ENCODE measurements at places on chromosomes 2 and 18.

GRCh38 chr2:226426292-226426736 is 373.3 kb downstream of the IRS1 start:
- peak; percentile 100 for DNase-seq

- DNase-seq: no peak
These were observed 128.5 kb downstream of the KCNE4 start for GRCh38 chr2:223180463-223180862.

GRCh38 chr2:118761771-118762170 is 85.7 kb downstream of the EN1 start:
- no peak for DNase-seq

DNA sequence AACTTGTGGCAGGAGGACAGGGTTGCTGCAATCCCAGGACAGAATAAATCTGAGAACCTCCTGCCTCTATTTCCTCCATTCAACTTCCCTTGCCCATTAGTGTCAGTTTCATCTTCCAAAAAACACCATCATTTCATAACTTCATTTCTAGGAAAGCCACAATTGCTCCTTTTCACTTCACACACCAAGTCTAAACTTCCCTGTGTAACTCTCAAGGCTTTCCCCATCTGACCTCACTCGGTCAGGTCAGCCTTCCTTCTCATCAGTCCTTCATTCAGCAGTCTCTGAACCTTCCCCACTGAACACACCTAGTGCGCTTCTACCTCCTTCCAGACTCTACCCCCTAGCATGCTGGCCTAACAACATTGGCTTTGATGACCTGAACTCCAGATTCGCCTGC is 35.8 kb downstream of the TCF7L1 start:
- no peak for DNase-seq

GRCh38 chr18:56738184-56738583 is 87.0 kb downstream of the WDR7 start:
- no peak for DNase-seq

DNA sequence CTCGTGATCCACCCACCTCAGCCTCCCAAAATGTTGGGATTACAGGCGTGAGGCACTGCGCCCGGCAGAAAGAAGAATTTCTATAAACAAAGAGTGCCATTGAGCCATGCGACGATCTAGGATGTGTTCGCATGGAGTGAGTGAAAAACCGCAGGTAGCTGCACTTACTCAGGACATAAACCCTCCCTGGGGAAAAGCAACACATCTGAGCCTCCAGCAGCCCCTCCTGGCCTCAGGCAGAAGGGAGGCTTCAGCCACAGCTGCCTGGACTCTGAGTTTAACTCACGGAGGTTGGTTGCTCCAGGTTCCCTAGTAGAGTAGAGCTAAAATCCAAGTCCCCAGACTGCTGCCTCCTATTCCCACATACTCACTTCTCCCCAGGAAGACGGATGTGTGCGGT is 11.3 kb upstream of the STK25 start:
- DNase-seq: no peak

DNA sequence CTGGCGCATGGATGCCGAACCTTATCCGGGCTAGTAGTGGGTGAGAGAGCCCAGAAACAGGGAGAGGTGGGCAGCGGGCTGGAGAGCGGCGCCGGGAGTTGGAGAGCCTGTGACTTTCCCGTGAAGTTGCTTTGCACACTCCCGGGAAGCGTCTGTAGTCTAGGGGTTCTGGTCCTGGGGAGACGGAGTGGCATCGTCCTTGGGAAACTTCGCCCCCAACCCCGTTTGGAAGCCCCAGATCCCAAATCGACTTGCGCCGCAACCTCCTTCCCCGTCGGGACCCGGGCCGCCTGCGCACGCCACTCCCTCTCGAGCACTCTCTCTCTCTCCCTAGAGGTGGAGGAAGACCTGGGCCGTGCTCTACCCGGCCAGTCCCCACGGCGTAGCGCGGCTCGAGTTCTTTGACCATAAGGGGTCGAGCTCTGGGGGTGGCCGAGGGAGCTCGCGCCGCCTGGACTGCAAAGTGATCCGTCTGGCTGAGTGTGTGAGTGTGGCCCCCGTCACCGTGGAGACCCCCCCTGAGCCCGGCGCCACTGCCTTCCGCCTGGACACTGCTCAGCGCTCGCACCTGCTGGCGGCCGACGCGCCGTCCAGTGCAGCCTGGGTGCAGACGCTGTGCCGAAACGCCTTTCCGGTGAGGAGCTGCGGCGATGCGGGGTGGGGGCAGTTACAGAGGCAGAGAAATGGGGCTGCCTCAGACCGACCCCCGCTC is 456 bp downstream of the DOK1 start:
- no peak for DNase-seq

- no peak for DNase-seq
These were observed 14.1 kb downstream of the TMEM178A start for GRCh38 chr2:39679805-39680204.

- no peak for DNase-seq
These were observed 215.6 kb upstream of the TNP1 start for GRCh38 chr2:217075268-217076057.

DNA sequence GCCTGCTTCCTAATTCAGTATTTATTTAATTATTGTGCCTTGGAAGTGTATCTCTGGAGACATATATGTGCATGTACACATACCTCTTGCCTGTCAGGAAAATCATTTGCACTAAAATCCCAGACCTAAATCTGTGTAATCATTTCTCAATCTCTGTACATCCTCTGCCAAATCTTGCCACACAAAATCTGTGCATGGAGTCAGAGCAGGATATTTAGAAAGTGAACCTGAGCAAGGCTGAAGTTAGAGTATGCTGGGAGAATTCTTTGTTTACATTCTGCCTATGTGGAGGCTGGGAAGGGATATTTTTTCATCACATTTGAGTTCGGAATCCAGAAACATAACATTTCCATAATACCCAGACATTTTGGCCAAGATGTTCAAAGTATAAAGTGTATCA is 9.3 kb downstream of the XRCC5 start:
- DNase-seq: no peak

GRCh38 chr2:60410456-60411146 is 142.9 kb downstream of the BCL11A start:
- no peak for DNase-seq

DNA sequence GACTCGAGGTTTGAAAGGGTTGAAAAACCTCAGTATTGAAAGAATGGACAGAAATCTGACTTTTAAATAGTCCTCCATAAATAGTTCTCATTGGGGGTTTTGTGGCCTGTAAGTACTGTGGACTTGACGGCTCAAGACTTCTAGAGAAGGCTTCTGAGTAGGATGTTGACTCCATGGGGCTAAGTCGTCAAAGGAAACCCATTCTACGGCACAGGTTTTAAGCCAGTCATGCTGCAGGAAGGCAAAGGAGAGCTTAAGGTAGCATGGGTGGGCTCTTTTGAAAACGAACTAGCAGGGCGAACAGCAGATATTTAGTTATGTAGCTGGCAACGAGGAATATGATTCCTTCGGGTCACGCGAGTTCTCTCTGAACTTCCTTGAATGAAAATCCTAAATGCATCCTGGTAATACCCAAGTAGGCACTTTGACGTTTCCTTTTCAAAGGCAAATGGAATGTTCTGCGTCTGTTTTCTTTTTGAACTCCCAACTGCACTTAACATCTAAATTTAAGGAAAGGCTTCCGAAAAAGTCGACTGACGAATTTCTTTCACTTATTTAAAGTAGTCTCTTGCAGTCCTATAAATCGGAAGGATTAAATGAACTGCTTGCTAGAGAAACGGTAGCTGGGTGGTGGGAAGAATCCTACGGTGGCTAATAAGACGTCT is 1.1 kb upstream of the NEDD4L start:
- no peak for DNase-seq
